ENCODE measurements at places on chromosomes 12 and 14. TPM values are rescaled to one million over a fixed set of nuclear protein-coding genes. Genes with fewer than 3 reads are reported as not detected.

GRCh38 chr14:40123816-40124215, 691.6 kb upstream of the FBXO33 start:
- DNase-seq, result no peak

Gene OVCH1
- 0.26 TPM for total RNA-seq

Gene KRT72
- total RNA-seq, result not detected

GRCh38 chr12:79360936-79361335, 329.8 kb downstream of the PAWR start:
- no peak for DNase-seq

Gene CLEC4A
- total RNA-seq, result not detected

Gene INSM2
- not detected for total RNA-seq

Gene SPTB
- total RNA-seq, result not detected

Gene RDH5
- total RNA-seq, result 1.1 TPM

Gene LGMN
- 34.0 TPM for total RNA-seq

Gene TAS2R10
- total RNA-seq, result 0.26 TPM

Gene APOF
- total RNA-seq, result not detected

DNA sequence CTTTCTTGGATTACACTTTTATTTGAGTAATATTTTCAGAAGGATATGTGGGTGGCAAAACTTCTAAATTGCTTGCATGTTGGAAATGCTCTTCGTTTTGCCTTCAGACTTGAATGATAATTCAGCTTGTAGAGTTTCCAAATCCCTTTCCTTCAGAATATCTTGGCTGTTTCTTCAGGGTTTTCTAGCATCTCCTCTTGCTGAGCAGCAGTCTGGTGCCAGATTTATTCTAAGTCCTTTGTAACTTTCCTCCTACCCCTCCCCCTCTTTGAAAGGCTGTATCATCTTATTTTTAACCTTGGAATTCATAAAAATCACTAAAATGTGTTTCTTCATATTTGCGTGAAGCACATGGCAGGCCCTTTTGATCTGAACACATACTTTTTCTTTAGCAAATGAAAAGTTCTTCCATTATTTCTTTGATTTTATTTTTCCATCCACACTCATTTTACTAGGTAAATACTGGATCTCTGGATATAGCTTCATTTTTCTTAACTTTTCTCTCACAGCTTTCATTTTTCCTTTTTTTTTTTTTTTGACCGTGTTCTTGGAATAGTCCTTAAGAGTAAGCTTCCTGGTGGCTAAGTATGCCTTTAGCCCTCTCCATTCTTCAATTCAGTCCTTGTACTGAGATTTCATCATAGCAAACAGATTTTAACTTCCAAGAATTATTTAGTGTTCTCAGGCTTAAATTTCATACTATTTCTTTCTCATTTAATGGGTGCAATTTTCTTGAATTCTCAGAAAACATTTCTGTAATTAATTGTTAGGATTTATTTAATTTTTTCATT, 102.0 kb downstream of the SLC38A4 start:
- no peak for DNase-seq

GRCh38 chr14:23694949-23695663, 58.9 kb downstream of the DHRS2 start:
- no peak for DNase-seq

GRCh38 chr14:51593397-51593796, 58.3 kb upstream of the FRMD6 start:
- DNase-seq, result no peak

GRCh38 chr12:11568762-11569478, 80.6 kb upstream of the ETV6 start:
- no peak for DNase-seq

Gene HOXC11
- not detected for total RNA-seq

DNA sequence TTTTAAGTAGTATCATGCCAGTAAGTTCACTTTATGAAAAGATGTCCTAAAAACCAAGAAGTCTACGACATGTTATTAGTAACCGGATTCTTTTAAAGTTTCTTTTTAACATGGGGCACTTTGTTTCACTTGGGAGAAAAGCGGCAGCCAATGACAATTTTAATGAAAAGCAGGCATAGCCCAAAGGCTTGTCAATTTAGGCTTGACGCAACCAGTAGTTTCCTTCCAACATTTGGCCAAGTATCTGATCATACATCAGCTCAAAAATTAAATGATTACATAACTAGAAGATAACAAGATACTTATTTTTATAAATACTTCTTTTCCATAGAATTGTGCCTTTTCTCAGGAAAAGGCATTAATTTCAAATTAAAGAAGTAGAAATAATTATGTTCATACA, 112.8 kb downstream of the TXNDC16 start:
- DNase-seq, result no peak

Gene ZFHX2
- total RNA-seq, result 0.26 TPM

DNA sequence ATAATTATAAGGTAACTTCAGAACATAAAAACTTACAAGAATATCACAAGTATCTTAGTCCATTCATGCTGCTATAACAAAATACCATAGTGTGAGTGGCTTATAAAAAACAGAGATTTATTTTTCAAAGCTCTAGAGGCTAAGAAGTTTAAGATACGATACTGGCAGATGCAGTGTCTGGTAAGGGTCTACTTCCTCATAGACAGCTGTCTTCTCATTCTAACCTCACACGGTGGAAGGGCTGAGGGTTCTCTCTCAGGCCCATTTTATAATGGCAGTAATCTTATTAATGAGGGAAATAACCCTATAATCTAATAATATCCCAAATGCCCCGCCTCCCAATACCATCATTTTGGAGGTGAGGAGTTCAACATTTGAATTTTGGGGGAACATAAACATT, 23.7 kb upstream of the OSBPL8 start:
- no peak for DNase-seq

Gene MTRFR
- total RNA-seq, result 19.2 TPM

Gene CLEC4D
- total RNA-seq, result not detected

GRCh38 chr12:11917501-11917900, 153.2 kb upstream of the BCL2L14 start:
- DNase-seq, result no peak

DNA sequence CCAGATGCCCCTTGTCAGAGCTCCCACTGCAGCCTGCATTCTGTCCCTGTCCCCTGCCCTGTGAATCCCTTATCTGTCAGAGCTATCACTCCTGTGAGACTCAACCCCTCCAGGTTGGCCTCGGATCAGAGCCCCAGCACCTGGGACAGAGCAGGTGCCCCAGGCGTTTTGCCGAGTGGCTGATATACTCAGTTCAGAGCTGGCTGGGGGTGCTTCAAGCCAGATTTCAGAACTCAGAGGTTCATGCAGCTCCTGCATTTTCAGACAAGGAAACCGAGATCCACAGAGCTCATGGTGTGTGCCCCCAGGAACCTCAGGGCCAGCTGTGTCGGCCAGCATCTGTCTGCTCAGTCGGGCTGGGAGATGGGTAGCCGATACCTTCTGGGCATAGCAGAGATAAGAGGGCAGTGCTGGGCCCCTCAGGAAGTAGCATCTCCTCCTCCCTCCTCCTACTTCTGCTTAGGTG, 228.0 kb upstream of the RTL1 start:
- DNase-seq, result no peak

- no peak for DNase-seq
Observed at GRCh38 chr12:1628666-1629337, at the start of gene WNT5B. Gene WNT5B (plus strand): TSS chr12:1629231. CDS start chr12:1631355, 2,124 bp downstream.

- DNase-seq, result no peak
Observed at GRCh38 chr12:64187794-64188193, 34.3 kb downstream of the KICS2 start.

GRCh38 chr12:88856201-88856600, 275.9 kb upstream of the KITLG start:
- no peak for DNase-seq

Gene KRT2
- total RNA-seq, result not detected

GRCh38 chr12:128445415-128446127, 178.6 kb downstream of the TMEM132C start:
- no peak for DNase-seq

Gene TRPV4
- total RNA-seq, result 0.51 TPM

Gene CLEC2B
- total RNA-seq, result 3.9 TPM

Gene IPO8
- 25.2 TPM for total RNA-seq

- no peak for DNase-seq
Observed at GRCh38 chr14:73266317-73266716, 29.0 kb downstream of the PAPLN start.

Gene ACOT4
- total RNA-seq, result 0.26 TPM

DNA sequence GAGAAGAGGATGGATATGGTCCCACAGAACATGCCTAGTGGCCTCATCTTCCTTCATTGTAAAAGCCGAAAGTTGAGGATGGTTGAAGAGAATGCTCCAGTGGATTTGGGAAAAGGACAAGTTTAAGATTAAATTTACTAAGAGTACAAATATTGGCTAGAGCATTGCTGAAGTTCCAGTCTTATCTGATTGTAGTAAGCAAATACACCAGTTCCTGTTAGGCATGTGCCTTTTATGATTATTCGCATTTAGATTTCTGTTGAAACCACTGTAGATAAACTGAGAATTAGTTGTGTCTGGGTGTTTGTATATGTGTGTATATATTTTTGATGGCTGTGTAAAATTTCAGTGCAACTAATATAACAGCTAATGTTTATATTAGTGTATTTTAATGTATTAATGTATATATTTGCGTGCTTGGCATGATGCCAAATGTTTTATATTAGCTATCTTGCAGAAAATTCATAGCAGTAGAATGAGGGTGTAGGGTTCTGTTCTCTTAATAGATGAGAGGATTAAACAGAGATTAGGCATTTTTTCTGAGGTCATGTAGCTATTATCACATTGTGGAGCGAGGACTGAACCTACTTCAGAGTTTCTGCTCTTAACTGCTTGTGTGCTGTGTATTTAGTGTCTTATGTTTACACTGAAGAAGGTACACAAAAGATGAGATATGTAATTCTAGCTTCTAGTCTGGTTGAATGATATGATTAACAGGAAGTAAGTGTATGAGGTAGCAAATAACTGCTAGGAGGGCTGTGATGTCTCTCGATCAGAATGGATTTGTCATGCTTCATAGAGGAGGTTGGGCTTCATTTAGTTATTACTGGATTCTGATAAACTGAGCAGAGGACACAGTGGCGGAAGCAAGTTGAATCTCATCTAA, 21.1 kb downstream of the FKBP3 start:
- peak; percentile 77 for DNase-seq

DNA sequence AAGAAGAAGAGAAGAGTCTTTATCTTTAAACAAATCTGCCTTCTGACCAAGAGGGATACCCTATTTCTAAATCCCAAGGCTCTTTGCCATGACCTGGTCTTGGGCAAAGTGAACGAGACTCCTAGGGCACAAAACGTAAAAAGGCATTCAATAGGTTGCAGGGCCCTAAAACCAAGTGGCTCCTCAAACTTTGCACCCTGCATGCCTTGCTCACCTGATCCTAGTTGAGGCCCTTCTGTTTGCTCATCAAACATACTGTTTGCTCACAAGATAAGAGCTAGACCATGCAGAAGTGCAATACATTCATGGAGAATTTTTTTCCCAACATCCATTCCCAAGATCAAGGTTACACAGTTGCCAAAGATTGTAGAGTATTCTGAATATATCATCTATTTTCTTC, 7.9 kb upstream of the PRH1 start:
- DNase-seq, result no peak

DNA sequence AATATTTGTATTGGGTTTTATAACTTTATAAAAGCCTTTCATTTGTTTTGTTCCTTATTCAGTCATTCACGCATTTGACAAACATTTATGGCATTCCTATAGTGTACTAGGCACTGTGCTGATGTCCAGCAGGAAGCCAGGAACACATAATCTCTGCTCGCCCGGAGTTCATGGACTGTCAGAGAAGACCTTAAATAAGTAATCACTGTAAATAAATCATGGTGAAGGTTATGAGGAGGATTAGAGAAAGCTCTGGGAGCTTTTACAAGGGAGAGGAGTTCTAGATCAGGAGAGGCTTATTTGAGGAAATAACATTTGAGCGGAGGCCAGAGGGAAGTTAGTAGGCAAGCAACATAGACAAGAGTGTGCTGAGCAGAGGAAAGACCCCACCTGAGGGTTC, 1.4 kb upstream of the RDH11 start:
- no peak for DNase-seq

DNA sequence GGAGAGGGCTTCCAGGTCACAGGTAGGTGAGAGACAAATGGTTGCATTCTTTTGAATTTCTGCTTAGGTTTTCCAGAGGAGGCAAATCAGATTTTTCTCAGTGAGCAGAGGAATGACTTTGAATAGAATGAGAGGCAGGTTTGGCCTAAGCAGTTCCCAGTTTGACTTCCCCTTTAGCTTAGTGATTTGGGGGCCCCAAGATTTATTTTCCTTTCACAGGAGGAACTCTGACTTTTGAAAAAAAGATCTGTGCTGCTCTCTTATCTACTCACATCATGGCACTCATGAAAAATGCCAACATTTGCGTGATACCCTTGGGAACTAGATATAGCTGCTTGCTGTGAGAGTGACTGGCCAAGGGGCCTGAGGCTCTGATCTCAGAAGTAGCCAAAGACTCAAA, 58.0 kb upstream of the EVL start:
- no peak for DNase-seq

DNA sequence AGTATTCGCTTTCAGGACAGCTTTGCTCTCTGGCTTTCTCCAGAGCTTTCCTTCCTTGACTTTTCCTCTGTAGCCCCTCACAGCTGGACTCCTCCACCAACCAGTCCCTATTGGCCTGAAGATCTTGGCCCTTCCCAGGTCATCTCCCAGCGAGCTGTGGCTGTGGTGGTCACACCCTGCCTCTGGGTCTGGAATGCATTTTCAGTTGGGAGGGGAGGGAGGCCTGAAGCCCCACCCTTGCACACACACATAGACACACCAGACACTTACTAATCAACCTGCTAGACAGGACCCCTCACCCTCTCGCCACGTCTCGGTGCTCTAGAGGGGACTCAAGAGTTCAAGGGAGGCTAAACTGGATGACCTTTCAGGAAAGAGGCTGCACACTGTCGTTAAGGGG, 13.9 kb downstream of the JDP2 start:
- no peak for DNase-seq

Gene TMEM30B
- 10.5 TPM for total RNA-seq

Gene FGF6
- not detected for total RNA-seq

DNA sequence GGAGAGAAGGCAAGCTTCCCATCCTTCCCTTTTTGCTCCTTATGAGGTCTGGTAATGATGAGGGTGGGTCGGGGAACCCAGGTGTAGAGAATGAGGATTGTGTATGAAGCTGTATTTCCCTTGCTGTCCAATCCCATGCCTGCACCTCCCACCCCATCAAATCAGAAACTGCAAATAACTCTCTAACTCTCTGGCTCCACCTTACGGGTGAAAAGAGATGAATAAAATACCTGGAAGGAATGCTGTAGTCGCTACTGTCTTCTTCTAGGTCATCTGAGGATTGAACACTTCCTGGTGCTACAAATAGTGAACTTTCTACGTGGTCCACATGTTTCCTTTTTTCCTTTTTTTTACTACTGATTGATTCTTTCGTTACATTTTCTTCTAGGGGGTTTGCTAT, 38.9 kb upstream of the DICER1 start:
- DNase-seq, result no peak
